GM06990 (cell line): ENCODE measurements at places on chromosomes 4 and X.

DNA sequence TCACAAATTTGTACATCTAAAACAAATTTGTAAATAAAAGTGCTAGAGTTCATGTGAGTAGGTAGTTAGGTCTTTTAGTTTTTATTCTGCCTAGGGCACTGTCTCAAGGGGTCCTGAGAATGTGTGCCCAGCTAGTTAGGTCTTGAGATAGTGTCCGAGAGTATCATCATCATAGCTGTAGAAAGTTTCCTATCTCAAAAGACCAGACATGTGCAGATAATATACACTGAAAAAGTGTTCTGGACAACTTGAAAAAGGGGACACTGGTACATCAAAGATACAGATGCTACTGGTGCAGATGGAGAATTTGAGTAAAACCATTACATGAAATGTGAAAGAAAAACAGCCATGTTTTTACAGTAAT lies 1.8 kb upstream of the ZCCHC4 start:
- DNase-seq, result no peak

- DNase-seq, result no peak
Measured at GRCh38 chrX:42803320-42803719, 25.4 kb upstream of the PPP1R2C start.

GRCh38 chr4:114156371-114156770 lies 176.9 kb upstream of the ARSJ start:
- no peak for DNase-seq

DNA sequence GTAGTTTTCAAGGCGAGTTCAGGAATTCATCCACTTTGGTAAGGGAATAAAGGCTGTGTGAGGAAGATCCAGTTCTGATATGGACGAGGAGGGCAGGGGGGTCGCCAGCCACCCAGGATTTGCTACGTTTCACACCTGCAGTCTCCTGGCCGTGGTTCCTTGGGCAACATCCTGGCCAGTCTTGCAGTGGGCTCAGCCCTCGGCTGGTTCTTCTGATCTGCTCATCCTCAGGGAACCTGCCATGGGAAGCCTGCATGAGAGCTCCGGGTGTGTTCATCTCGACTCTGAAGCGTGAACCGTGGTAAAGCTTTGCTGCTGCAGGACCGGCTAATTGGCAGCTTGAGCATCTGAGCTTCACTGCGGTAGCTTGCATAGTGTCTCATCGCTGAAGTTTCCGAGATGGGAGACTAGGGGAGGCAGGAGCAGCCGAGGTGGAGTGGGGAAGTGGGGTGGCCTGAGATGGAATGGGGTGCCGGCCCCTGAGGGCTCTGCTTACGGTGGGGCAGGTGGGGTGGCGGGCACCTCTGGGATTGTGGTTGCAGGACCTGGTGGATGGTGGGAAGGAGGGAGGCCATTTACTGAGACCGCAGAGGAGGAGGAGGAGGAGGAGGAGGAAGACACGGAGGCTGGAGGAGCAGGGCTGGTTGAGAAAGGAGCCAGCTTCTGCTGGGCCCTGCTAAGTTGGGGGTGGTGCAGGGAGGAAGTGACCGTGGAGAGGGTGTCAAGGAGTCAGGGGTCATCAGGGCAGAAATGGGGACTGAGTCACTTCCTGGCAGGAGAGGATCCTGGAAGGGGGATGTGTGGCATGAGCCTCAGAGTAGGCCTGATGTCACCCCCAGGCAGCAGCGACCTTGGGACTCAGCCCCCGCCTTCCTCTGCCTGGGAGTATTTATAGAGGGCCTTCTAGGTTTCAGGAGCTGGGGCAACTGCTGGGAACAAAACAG lies 213.1 kb upstream of the PSAPL1 start:
- no peak for DNase-seq

GRCh38 chrX:110327336-110327735 lies 9.5 kb upstream of the AMMECR1 start:
- no peak for DNase-seq

GRCh38 chr4:187059895-187060294 lies 336.2 kb upstream of the FAT1 start:
- DNase-seq, result no peak

DNA sequence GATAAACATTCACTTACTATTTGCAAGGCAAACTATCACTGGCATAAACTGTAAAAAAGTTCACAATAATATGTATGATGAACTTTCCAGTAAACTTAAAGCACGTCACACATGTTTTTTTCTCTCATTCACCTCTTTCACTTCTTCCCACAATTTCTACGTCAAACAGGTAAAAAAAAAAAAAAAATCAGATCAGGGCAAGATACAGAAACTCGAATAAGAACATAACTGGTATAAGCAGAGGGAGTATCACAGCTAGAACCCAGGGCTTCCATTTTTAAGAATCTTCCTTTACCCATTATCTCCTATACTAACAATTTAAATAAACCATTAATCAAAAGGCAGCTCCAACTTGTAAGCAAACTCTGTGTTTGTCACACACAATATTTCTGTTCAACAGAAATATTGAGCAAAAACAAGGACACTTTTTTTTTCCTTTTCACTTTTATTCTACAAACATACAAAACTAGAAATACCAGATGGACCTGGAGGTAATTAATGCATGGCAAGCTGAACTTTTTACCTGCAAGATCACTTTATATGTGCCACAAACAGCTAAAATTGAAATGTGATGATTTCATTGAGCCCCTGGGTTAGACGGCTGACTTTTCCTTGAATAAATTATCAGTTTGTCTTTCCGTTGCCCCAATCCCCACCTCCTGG lies 47.5 kb upstream of the NSUN7 start:
- DNase-seq, result no peak

- no peak for DNase-seq
Measured at GRCh38 chr4:186128842-186129241, 24.3 kb downstream of the FAM149A start.

DNA sequence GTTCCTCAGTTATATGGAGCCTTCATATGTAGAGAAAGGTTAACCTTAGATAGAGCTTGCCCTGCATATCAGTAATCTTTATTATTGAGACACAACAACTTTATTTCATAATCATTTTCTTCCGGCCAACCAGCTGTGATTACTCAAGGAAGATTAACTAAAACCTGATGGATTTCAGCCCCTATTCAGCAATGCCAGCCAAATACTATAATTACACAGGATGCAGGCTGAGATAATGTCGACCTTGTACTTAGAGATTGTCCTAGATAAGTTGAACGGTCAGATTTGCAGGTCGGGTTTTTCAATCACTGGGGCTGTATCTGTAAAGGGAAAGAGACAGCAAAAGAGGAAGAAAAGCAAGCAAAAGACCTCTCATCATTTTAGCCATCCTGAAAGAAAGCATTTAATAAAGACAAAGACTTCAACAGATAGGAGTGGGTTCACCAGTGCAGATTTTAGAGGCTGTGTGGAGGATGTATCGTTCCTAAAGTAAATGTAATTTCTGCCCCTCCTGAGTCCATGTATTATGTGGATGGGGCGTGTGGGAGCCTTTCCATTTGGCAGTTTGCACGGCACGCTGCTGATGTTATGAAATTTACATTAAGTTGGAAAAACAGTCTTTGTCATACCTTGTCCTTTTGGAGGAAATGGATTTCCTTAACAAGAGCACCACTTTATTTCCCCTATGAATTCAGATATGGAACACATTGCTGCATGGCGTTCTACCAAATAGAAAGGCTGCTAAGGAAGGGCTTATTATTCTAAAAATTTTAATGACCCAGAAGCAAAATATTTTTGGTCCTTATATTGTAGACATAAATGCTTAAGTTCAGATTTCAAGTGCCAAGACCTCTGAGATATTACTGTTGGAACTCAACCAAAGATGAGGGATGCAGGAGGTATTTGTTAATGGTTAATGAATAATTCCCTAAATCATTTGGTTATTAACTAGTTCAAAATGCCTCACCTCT lies 496.7 kb downstream of the SPRY1 start:
- no peak for DNase-seq

DNA sequence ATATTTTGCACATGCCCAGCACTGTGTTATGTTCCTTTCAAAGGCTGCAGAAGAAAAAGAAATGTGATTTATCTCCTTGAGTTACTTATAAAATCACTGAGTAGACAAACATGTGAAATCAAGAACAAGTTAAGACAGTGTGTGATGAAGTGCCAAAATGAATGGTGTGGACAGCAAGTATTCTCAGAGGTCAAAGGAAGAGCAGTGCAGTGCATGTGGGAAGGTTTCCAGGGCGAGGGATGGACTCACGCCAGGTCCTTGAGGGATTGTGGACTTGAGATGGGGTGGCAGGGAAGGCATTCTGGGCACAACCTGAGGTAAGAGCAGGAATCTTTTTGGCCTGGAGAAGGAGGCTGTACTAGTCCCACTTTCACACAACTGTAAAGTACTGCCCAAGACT lies 115.5 kb downstream of the FNIP2 start:
- no peak for DNase-seq

DNA sequence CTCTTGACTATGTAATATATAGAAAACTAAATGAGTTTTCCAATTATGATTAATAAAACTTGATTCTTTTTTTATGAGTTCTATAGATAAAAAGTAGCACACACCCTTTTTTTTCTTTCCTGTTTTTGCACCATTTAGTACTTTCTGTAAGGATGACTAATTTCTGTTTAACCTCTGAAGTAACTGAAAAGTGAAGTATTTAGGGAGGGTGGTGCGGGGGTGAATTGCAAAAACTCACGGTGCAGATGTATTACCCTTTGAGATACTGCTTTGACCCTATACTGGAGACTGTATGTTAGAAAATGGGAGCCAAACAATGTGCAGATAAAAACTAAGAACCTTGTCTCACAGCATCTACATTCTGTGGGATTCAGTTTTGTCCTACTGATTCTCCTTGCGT lies 471.6 kb downstream of the DTHD1 start:
- DNase-seq, result no peak

- no peak for DNase-seq
Measured at GRCh38 chrX:118493016-118493415, 2.6 kb upstream of the DOCK11 start.

DNA sequence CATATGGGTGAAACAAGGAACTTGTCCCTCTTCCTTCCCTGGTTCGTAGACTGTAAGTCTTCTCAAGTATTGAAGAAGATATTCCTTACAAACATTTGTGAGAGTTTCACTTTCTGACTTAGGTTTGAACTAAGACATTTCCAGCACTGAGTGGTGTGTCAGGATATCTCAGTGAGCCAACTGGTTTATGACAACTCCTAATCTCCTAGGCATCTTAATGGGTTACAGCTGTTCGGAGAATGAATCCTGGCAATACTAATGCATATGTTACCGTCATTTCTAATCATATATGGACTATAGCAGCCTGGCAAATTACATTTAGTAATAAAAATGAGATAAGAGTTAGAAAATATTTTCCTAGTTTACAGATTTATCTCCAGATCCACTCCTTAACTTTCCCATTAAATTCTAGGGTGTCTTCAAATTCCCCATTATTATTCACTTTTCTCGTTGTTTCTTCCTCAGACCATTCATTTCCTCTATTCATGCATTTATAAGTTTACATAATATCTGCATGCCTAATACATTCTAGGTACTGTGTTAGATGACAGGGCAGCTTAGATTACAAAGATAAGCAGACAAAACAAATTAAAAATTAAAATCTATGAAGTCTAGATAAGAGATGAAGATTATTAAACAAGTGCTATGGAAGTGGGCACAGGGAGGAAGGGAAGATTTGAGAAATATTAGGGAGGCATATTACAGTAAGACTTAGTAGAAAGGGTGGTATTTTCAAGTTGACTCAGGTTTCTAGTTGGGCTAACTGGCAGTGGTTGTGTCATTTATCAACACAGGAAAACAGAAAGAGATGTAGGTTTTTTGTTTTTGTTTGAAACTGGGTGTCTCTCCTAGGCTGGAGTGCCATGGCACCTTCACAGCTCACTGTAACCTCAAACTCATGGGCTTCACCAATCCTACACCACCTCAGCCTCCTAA lies 173.9 kb downstream of the WDFY3 start:
- no peak for DNase-seq

DNA sequence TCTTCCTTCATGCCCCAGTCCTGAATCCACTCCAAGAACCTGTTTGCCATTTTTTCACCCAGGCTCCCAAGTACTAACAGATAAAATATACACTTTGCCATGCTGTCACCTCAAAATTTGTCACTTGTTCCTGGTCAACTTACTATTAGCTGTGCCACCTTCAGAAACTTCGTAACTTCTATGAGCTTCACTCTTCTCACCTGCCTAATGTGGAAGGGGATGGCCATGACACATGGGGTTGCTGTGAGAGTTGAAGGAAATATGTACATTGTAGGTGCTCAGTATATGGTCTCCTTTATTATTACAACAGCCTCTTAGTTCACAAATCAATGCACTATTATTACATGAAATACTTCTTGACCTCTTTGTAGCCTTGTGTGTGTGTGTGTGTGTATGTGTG lies 10.4 kb downstream of the TMSB4X start:
- no peak for DNase-seq

- DNase-seq, result no peak
Measured at GRCh38 chr4:41013746-41014145, 200.6 kb downstream of the APBB2 start.

DNA sequence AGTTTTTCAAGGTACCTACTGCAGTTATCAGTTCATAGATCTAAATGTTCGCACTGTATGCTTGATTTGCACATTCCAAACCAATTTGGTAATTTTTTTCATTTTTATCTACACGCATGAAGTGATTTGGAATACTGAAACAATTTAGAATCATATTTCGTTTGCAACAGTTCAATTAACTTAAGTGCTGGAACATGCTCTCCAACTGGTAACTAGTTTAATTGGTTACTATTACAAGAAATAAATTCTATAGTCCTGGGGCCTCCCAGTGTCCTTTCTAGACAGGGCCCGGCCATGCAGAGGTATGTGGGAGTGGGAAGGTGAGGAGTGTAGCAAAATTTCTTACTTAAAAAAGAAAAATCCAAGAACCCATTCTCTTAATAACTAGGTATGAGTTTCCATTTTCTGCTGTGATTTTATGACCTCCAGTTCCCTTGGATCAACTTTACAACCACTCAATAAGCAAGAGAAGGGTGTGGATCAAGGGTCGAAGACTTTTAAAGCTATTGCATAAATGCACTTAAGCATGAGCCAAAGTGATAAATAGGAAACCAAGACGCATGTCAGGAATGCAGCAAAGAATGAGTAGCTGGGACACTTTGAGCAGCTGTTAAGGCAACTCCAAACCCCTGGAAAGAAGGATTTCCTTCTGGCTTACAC lies 106.9 kb downstream of the PPARGC1A start:
- DNase-seq, result no peak

DNA sequence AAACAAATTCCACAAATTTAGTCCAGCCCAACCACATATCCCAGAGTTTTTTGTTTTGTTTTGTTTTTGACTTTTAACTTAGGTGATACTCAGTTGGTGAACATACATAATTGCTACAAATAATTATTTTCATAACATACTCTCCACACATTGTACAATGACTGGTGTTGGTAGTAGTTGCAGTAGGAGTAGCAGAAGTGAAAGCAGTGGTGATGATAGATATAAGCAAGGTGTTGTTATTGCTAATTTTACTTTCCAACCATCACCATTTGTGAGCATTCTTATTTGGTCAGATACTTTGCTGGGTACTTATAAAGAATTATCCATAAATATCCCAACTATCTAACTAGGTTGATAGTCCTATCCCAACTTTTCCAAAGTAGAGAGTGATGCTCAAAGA lies 47.3 kb downstream of the ARHGAP24 start:
- DNase-seq, result no peak

- no peak for DNase-seq
Measured at GRCh38 chrX:123171781-123172180, 12.3 kb upstream of the GRIA3 start.
